Pulmonary artery endothelial cell (primary cell): ENCODE measurements at places on chromosomes 13 and 19. TPM values are rescaled to one million over a fixed set of nuclear protein-coding genes. Genes with fewer than 3 reads are reported as not detected.
A peak's percentile ranks its signal among the peaks of the same experiment; 100 is the strongest.

GRCh38 chr13:53200498-53201453 lies 172.2 kb downstream of the OLFM4 start:
- DNase-seq: no peak

DNA sequence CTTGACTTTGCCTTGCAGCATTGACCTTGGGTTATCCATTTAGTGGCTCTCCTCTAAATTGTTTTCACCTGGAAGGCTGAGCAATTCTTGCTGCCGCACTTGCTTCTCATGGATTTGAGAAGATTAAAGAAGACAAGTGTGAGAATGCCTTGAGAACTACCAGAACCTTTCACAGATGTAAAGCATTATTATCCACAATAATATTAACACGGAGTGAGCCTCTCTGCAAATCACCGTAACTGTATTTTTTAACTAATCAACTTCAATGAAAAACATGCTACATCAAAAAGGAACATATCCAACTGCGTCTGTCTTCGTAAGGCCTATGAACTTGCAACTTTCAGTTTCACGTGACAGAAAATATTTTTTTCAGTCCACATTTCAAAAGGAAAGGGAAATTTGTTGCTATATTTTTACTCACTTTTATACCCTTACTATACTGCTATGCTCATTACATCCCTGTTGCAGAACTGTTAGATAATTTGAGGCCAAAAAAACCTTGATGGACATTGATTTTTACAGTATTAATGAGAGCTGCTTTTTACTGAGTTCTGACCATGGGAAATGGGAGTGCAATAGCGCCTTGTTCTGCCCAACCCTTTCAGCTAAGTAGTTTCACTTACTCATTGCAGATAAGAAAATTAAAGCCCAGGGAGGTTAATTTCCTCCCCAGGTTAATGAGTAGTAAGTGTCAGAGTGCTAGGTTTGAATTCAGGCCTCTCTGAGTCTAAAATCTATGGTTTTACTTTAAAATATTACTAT lies 93.8 kb upstream of the RAP2A start:
- DNase-seq: no peak

DNA sequence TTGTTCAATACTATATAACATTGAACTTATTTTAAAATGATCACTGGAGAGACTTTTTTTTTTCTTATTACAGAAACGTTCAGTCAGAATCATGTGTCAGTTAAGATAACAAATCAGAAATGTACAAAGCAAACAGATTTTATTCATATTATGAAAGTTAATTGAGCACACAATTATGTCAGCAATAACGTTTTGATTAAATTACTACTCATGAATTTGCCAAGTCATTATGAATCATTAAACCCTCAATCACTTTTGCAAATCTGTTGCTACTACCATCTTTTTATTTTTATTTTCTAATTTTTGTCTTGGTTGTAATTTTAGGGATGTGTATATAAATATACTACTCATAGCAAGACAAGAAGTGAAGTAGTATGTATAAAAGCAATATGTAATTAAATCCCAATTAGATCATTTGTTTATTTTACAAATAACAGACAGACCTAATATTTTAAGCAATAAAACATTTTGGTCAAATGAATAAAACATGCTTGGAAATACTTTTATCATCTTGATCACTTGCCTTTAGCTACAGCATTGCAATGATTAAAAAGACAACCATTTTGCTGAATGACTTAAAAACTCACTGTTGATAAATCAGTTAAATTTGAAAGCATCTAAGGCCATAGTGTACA lies 893.4 kb upstream of the MIR17HG start:
- DNase-seq: no peak

DNA sequence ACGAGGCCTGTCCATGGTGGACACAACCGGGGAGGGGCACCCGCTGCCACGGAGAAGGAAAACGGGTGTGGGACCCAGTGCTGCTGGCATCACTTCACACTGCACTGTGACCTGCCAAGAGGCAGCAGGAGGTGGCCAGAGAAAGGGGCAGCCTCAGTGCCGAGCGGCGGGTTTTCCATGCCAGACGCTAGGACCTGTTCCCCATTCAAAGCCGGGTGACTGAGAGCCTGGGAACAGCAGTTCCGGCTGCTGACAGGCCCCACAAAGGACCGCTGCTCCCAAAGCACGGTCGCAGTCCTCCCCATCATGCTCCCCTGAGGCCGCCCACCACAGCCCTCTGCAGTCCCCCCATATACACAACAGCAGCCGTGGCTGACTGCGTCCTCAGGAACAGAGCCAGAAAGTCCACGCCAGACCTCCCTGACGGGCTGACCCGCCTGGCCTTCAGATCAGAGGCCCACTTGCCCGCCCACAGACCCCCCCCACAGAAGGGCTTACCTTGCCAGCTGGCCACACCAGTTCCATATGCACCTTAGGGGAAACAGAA lies 5.4 kb downstream of the AKAP8 start:
- no peak for DNase-seq

GRCh38 chr13:94988654-94989053 lies 276.3 kb upstream of the SOX21 start:
- no peak for DNase-seq

- no peak for DNase-seq
Observed at GRCh38 chr13:70894258-70894657, 786.0 kb upstream of the KLHL1 start.

GRCh38 chr19:13823256-13823655 lies 28.0 kb downstream of the ZSWIM4 start:
- no peak for DNase-seq

DNA sequence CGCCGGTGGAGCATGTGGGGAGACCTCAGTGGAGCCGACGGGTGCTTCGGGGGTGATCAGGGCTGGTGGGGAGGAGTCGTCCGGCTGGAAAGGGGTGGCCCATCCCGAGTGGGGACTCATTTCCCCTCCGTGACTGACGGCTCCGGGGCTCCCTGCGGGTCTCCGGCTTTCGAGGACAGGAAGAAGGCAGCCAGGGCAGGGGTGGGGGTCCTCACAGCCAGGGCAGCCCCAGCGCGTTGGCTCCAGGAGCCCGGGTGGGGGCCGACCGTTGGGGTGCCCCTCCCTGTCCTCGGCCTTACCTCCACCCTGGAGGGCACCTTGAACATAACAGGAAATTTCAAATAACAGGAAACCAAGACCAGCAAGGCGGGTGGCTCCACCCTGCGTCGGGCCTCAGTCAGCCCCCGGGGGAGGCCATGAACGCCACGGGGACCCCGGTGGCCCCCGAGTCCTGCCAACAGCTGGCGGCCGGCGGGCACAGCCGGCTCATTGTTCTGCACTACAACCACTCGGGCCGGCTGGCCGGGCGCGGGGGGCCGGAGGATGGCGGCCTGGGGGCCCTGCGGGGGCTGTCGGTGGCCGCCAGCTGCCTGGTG lies at the start of gene S1PR4:
Gene S1PR4, plus strand, starts transcription at position 393 of the 596 bp plus-strand sequence. Its CDS starts 24 bp downstream, at position 417.
- no peak for DNase-seq

DNA sequence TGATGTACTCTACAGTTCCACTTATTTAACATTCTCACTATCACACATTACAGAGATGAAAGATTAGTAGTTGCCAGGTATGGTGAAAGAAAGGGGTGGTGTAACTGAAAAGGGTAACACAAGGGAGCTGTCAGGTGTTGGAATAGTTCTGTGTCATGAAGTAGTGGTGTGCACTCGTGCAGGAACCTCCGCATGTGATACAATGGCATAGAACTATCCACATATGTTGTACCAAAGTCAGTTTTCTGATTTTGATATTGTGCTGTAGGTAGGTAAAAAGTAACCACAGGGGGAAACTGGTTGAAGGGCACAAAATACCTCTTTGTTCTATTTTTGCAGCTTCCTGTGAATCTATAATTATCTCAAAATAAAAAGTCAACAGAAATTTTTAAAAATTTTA lies 24.4 kb upstream of the RPL21 start:
- DNase-seq: no peak

DNA sequence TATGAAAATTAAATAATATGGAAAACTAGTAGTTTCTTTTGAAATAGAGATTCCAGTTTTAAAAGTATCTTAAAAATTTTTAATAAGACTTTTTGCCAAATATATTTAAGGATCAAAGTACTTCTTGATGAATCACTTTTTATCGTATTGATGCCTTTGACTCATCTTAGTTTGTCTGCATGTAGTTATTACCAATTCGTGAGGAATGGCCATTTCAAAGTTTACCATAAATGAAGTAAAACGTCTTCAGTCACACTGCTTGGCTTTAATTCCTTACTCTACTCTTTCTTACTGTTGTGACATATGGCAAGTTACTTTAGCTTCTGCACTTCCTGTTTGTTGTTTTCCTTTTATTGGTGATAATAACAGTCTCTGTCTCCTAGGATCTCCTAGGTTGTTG lies 38.3 kb downstream of the NDFIP2 start:
- DNase-seq: no peak

- DNase-seq: peak; percentile 50
Observed at GRCh38 chr19:3670796-3671679, 29.2 kb downstream of the PIP5K1C start.

DNA sequence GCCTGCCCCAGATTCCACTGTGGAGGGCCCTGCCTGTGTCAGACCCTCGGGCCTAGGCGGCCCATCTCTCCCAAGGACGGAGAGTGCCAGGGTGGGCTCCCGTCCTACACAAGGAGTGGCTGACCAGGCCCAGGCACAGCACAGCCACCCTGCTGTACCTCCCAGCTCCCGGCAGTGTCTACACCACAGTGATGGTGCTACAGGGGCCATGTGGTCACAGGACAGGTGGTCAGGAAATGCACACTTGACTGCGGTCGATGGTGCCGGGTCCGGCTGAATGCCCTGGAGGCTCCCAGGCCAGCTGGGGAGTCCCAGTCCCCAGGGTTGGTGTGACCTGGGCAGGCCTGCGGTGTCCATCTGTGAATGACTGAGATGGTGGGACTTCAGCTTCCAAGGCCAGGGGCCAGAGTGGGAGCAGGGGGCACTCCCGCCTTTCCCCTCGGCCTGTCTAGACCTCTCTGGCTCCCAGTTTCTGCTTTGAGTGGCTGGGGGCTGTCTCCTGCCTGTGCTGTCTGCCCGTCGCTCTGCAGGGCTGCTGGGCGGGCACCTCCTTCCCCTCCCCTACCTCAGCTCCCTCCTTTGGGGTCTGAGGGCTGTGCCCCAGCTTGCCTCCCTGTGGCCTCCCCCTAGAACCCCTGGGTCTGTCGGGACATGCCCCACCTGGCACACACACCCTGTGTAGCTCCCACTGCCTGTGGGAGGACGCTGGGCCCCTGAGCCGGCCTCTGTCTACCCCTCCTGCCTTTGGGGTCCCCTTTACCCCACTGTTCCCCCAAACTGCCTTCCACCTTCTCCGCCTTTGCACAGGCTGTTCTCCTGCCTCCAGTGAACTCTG lies 12.5 kb downstream of the DDA1 start:
- DNase-seq: no peak

GRCh38 chr19:32471095-32471494 lies 65.5 kb downstream of the DPY19L3 start:
- DNase-seq: no peak

DNA sequence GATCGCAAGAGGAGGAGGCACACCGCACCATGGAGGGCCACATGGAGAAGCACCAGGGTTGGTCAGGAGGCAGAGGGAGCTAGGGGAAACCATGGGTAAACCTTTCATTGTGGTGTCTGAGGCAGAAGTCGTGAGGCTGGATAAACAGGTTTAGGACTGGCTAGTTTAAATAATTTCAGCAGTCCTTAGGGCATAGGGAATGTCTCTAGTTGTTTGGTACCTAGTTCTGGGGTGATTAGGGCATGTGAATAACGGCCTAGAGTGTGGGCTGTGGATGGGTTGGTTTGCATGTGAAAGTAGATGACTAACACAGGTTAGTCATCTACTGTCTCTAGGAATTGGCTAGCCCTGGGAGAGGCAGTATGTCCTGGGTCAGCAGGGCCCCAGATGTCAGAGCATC lies 102.3 kb downstream of the STOML3 start:
- DNase-seq: no peak

DNA sequence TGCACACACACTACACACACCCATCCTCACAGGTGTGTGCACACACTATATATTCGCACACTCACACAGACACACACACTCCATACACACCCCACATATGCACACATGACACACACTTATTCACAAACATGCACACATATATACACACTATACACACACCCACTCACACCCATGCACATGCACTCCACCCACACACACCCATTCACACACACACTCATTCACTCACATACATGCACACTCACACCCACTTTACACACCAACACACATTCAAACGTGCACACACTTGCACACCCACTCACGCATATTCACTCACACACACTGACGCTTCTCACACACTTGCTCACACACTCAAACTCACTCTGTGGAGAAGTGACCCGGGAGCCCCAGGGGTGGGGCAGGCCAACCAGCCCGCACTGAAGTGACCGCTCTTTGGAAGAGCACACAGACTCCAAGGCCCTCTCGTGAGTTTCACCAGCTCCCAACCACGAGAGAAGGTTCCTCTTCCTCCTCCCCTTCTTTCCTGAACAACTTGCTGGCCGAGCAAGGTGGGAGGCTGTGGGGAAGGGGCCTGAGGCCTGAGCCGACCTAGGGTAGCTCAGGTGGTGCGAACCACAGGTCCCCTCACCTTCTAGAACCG lies 86.1 kb upstream of the TM9SF2 start:
- DNase-seq: no peak

- DNase-seq: no peak
Observed at GRCh38 chr19:37329686-37330085, 41.2 kb upstream of the ZNF527 start.

GRCh38 chr19:55692681-55693081 lies 17.7 kb downstream of the EPN1 start:
- no peak for DNase-seq

GRCh38 chr13:39284801-39285388 lies 246.6 kb downstream of the NHLRC3 start:
- no peak for DNase-seq

DNA sequence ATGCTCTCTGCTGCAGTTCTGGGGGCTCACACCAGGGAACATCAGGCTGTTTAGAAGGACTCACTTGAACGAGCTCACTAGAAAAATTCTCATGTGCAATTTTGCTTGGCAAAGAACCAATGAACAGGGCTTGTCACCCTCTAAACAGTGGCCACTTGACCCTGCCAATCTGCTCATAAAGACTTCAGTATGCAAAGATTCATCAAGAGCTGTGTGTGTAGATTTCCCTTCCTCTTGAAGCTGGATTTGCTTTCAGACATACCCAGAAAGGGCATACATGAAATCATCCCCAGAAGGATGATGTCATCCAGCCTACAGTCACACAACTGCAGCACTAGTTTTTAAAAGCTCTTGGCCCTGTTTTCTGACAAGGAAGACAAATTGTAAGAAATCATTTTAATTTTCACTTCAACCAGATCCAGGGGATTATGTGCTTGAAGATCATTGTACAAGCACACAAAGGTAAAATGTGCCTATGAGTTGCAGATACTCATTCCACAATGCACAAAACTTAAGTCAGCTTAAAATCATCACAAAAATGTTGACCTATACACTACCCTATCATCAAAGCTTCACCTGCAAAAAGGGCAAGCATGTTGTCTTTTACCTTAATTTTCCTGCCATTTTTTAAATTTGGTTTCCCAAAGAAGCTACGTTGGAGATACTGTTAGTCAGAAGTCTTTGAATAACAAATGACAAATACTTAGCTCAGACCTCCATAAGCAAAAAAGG lies 5.2 kb upstream of the STK24 start:
- no peak for DNase-seq

GRCh38 chr19:32363175-32363574 lies 17.8 kb downstream of the ZNF507 start:
- no peak for DNase-seq

GRCh38 chr19:10815007-10815536 lies 20.9 kb downstream of the TMED1 start:
- no peak for DNase-seq

ZFP82 gene
- 3.6 and 5.0 TPM in 2 replicates for total RNA-seq

ZNF177 gene
- 0.40 and 1.4 TPM in 2 replicates for total RNA-seq

ANKRD24 gene
- 0.07 and 0.28 TPM in 2 replicates for total RNA-seq

SERPINE3 gene
- not detected in 2 replicates for total RNA-seq

LGALS7B gene
- total RNA-seq: not detected in 2 replicates

FBXL12 gene
- 9.8 and 10.4 TPM in 2 replicates for total RNA-seq

PLPPR3 gene
- 0.07 and 0.33 TPM in 2 replicates for total RNA-seq

CGB5 gene
- total RNA-seq: not detected in 2 replicates

GPR4 gene
- 4.0 and 5.7 TPM in 2 replicates for total RNA-seq

OR7A5 gene
- not detected in 2 replicates for total RNA-seq
